ENCODE measurements at places on chromosomes 4 and X.
A peak's percentile ranks its signal among the peaks of the same experiment; 100 is the strongest.

DNA sequence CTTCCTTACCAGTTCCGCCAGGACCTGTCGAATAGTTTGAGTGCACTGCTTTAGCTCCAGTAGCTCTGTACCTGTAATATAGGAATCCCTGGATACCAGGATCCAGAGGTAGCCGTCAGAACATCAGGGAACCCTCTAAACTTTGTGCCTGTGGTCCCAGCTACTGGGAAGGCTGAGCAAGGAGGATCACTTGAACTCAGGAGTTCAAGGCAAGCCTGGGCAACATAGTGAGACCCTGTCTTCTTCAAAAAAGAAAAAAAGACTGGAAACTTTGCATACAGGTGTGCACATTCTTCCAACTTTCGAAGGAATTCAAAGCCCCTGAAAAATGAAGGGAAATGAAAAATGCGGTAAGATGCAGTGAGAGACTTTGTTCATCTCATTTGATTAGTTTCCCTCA lies 32.6 kb upstream of the FAM193A start:
- no peak for DNase-seq

- no peak for DNase-seq
Observed at GRCh38 chrX:148979786-148980185, 479.4 kb downstream of the AFF2 start.

- no peak for DNase-seq
Observed at GRCh38 chr4:17368408-17368807, 143.5 kb downstream of the QDPR start.

GRCh38 chr4:16759931-16760582 lies 138.4 kb downstream of the LDB2 start:
- no peak for DNase-seq

- DNase-seq = peak; percentile 32
Observed at GRCh38 chr4:79576429-79576753, 168.4 kb upstream of the GK2 start.

GRCh38 chr4:55921093-55921492 lies 27.7 kb upstream of the CEP135 start:
- no peak for DNase-seq

GRCh38 chrX:135185795-135186443 lies 14.7 kb upstream of the CT55 start:
- peak; percentile 23 for DNase-seq

- DNase-seq = no peak
Observed at GRCh38 chr4:88897180-88897579, 159.8 kb downstream of the FAM13A start.

DNA sequence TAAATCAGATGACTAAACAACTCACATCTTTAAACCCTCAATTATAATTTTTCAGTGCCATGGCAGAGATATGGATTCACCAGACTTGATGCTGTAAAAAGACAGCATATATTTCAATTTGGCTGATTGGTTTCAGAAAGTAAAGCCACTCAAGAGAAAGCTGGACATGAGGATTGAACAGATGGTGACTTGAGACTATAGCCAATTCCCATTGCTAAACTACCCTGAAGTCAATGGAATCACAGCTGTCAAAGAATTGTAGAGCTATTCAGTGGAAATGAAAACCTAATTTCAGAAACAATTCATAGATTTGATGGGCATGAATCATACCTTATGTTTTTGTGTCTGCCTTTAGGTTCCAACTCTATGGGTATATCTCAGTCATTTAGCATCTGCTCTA lies 510.6 kb upstream of the BOD1L1 start:
- no peak for DNase-seq

DNA sequence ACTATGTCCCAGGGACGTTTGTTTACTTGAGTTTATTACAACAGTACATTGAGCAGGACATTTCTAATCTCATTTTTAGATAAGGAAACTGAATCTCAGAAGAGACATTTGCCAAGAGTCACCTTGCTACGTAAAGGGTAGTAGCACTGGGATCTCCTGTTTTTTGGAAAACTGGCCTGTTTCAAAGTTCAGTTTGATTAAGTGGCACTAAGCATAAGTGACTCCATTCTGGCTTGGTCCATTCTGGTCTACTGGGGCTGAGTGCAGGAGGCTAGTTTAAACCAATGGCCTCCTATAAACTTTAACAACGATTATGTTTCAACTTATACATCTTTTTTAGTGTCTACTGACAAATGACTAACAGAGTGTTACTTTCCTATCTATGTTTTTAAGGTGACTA lies 382.5 kb downstream of the ANKRD50 start:
- no peak for DNase-seq

DNA sequence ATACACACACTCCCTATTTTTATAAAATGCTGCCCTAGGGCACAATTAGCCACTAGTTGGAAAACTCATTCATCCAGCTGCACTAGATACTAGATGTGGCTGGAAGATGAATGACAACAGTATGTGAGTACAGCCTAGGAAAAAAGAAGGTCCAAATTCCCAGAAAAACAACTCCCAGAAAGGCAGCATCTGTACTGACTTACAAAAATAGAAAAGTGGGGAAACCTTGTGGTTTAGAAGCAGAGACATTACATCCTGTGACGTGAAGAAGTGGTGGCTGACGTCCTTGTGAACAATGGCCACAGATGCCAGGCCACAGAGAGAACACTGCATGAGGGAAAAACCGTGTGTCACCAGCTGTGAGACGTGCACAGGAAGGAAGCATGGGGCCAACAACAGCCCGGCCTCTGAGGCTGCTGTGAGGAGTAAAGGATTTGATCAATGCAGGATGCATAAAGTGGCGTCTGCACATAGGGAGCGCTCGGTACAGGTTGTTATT lies 81.2 kb downstream of the SPRY1 start:
- no peak for DNase-seq

DNA sequence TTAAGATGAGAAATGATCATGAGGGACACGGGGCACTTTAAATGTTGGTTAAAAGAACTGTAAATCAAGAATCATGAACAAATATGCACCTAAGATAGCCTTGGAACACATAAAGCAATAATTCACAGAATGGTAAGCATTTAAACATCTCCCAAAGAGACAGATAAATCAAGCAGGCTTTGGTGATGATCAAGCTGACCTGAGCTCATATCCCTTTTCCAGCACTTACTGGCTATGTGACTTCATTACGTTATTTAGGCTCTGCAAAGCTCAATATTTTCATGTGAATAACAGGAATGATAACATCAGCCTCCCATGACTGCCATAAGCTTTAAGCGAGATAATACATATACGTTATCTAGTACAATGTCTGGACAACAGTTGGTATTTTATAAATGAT lies 54.9 kb downstream of the CHRNA9 start:
- no peak for DNase-seq

- DNase-seq = no peak
Observed at GRCh38 chrX:72020204-72020603, 109.6 kb downstream of the NHSL2 start.

GRCh38 chr4:99855678-99856077 lies 38.5 kb downstream of the LAMTOR3 start:
- no peak for DNase-seq

Measured in NCI-H1436 (cell line).